ENCODE measurements at places on chromosomes 7 and 10.

DNA sequence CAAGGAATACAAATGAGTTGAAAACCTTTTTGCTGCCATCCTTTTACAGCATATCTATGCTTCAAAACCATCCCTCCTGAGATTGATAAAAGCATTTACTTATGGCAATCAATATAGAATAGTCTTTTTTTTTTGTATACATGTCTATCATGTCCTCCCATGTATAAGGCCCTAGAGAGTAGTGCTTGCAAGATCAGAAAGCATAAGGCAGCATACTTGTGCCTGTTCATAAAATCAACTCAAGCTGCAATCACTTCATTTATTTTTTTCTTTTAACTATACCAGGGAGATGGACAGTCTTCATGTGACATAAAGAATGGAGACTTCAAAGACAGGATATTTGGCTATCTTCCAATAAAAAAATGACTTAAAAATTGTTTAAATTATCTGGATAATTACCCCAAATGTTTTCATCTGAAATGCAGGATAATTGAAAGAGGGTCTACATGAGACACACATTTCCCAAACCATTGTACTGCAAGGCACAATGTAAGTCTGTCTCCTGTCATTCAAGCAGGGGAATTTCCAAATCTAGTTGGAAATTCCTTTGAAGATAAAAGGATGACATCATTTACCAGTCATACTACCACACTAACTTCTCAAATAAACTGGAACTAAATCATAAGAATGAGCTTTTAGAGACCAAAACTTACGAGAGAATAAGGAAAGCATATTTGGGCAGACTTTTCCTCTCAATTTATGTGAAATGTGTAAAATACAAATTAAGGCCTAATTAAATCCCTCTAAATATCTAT lies 22.5 kb downstream of the LRRN3 start:
- DNase-seq, result no peak

- DNase-seq, result no peak
Measured at GRCh38 chr7:101465576-101466196, 103.0 kb downstream of the COL26A1 start.

- DNase-seq, result no peak
Measured at GRCh38 chr7:143245123-143245522, 18.1 kb upstream of the GSTK1 start.

DNA sequence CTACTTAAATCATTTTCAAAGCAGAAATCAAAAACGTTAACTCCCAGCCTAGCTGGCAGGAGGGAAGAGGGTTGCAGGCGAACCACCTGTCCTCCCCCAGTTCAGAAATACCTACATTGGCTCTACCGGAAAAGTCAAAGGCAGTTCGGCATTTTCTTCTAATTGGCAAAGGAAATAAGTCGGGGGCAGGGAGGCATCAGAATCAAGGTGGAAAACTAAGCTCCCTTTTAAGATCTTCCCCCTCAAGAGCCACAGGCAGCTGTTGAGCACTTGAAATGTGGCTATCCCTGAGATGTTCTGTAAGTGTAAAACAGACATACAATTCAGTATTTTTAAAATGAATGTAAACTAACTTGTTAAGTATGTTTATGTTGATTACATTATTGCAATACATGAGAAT lies 957 bp upstream of the ELMO1 start:
- no peak for DNase-seq

GRCh38 chr7:50359258-50359994 lies 54.9 kb downstream of the IKZF1 start:
- no peak for DNase-seq

DNA sequence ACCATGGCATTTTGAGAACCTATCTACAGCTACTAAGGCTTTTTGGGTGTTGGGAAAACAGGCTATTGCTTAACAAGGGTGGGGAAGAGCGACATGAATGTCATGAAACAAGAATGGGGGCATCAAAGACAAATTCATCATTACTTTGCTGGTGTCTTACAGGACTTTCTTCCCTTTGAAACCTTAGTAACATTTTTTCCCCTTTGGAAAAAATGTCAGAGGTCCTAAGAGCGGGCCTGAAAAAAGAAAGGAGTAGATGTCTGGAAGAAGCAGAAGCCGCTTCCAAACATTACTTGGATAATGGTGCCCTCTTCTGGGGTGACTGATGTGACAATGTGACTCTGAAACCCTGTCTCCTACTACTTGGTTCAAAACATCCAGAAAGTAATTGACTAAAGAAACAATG lies 3.8 kb upstream of the DDX50 start:
- DNase-seq, result no peak

DNA sequence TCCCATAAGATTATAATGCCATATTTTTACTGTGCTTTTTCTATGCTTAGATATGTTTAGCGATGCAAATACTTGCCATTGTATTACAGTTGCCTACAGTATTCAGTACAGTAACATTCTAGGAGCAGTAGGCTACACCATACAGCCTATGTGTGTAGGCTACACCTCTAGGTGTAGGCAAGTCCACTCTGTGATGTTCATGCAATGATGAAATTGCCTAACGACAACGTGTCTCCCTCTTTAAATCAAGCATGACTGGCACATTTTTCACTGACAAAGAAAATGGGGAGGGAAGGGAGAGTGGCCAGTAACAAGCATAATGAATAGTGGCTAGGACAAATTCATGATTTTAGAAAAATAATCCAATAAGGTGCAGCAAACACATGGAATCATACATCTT lies 1.7 kb downstream of the NCAPG2 start:
- DNase-seq, result no peak

DNA sequence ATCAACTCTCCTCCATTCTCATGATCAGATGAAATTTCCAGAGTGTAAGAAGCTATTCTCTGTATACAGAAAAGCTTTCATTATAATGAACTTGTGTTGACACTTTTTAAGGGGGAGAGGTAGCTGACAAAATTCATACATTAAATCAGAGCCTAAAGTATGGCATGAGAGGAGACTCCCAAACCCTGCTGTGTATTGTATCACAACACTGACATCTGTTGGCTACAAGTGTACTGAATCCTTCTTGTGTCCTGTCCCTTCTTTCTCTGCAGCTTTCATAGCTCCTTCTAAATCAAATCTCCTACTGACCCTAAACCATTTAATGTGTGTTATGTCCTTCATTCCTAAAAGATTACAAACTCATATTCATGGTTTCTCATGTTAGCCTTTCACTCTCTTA lies 70.9 kb downstream of the GCC1 start:
- DNase-seq, result no peak

- DNase-seq, result no peak
Measured at GRCh38 chr7:139658908-139659675, 118.7 kb downstream of the HIPK2 start.

DNA sequence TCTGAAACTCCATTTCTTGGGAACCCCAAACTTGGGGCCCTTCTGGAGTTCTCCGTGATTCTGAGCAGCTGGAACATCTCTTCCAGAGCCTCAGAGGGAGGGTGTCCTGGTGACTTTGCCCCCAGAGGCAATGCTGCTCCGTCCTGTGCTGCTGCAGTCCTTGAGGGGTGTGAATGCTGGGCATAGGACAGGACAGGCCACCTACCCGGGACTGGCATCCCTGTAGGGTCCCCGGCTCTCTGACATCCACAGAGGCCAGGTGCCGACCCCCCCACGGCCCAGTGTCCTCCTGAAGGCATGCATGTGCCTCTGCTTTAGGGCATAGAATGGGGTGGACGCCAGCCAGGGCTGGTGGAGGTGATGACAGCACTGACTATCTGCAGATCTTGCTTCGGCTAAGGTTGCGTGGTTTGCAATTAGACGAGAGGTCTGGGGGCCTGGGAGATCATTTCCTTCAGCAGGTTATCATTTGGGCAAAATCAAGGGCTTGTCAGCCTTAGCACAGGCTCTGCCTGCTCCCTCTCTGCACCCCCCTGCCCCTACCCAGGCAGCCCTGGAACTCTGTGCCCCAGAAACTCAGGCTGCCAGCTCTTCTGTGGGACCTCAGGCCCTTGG lies 136.9 kb upstream of the GPR26 start:
- no peak for DNase-seq

DNA sequence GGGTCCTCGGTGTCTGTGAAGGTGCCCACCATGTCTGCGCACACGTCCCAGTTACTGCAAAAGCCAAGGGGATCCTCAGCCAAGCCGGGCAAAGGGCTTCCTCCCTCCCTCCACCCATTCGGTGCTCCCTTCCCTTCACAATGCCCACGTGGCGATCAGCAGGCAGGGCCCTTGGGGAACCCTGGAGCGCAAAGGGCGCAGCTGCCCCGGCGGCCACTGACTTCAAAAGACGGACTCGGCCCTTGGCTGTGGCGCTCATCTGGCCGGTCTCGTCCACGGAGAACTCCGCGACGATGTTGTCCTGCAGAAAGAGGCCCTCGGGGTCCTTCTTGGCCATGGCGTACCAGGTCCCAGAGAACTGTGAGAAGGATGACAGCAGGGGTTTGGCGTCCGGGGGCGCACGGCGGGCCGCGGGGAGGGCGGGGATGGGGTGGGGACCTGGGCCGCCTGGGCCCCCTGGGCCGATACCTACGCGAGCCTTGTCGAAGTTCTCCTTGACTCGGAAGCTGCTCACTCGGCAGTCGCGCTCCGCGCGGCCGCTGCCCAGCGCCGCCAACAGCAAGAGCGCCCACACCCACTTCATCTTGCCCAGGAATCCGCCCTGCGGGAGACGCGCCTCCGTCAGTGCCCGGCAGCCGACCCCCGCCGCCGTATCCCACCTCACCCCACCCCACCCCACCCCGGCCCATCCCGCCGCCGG lies 439 bp downstream of the RBP4 start:
- DNase-seq, result no peak

DNA sequence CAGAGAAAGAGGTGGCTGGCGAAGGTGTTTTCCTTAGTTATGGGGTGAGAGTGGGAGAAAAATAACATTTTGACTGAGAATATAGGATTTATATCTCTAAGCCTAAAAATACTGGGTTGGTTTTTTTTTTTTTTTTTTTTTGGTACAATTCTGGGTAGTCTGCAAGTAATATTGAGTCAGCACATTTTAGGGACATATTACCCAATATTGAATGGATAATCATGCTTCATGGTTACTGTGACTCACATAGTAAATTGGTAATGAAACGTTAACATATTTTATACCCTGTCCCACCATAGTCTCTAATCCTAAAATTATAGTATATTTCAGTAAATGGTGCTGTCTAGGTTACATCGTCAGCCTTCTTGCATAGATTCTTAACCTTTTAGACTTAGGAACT lies 91.4 kb downstream of the TPST1 start:
- DNase-seq, result no peak

GRCh38 chr10:32981760-32982159 lies 23.7 kb upstream of the ITGB1 start:
- no peak for DNase-seq

DNA sequence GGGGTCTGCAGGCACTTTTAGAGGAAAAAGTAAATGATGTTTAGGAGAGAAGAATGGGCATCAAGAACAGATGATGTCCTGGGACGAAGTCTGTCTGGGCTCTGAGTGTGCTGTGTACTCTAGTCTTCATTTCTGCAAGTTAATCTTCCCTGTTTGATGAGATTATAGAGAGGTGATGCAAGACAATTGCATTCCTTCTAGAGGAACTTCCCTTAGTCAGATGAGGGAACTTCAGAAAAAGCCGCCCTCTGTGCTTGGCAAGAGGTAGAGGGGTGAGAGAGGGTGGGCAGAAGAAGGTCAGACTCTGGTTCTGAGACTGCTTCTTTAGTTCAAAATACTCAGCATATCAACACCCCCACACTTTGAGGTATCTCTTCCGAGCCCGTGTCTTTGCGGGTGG lies 797.9 kb downstream of the LRMDA start:
- no peak for DNase-seq

DNA sequence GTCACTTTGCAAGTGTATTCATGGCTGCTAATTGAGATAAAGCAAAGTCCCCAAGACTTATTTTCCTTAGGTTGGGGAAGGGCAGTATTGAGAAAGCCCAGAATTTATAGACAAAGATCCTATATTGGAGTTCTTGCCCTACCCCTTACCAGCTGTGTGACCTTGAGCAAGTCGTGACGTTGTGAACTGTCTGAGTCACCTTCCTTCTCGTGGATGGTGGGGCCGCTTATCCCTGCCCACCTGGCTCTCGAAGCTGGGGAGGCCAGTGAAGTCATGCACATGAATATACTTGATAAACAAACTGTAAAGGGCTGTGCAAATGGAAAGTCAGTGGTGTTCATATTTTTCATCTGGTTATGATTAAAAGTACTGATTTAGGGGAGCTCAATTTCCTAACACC lies 127.4 kb downstream of the TACC2 start:
- DNase-seq, result no peak

DNA sequence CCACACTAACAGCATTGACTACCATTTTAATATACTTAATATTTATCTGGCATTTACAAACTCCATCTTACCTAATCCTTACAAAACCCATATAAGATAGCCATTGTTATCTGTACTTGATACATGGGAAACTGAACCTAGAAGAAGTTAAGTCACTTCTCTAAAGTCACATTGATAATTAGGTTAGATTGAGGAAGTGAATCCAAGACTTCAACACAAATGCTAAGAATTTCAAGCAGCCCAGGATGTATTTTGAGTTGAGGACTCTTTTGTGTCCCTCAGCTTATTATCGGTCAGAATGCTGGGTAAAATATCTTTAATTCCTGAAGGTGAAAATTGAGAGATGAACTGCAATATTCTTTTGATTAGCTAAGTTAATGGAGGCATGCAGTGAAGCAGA lies 465.5 kb downstream of the PHTF2 start:
- no peak for DNase-seq

DNA sequence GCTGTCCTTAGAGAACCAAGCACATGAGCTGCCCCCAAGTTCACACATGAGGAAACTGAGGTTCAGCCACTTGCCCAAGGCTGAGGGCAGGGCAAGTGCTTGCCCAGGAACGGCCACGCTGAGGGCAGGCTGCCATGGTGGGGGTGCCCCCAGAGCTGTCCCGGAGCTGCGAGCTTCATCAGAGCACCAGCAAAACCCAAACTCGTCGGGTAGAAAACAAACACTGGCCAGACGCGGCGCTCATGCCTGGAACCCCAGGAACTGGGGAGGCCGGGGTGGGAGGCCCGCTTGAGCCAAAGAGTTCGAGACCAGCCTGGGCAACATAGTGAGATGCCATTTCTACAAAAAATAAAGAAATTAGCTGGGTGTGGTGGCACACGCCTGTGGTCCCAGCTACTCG lies 38.4 kb downstream of the UNCX start:
- no peak for DNase-seq

DNA sequence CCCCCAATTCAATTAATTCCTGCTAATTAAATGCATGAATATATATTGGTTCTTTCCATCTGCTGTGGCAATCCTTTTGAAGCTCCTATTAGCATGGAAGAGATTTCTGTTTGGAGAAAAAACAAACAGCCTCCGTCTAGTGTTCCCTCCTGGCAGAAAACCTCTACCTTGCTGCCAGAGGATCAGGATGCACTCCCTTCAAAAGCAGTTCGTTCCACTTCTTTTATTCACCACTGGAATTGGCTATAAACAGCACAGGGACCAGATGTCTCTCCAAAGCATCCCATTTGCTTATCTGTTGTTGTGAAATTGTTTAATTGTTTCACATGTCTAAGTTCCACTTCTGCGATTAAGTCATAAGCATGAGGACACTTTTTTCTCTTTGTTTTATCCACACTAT lies 77.8 kb upstream of the PTN start:
- DNase-seq, result no peak

- no peak for DNase-seq
Measured at GRCh38 chr10:51083356-51083853, 9.1 kb downstream of the PRKG1 start.

- no peak for DNase-seq
Measured at GRCh38 chr10:45421221-45422097, 47.4 kb downstream of the ALOX5 start.

- DNase-seq, result no peak
Measured at GRCh38 chr10:51168086-51168815, 94.0 kb downstream of the PRKG1 start.
